ENCODE measurements at places on chromosomes 11 and 22.
A peak's percentile ranks its signal among the peaks of the same experiment; 100 is the strongest.

- DNase-seq = no peak
Observed at GRCh38 chr11:2555891-2556290, 111.1 kb downstream of the KCNQ1 start.

DNA sequence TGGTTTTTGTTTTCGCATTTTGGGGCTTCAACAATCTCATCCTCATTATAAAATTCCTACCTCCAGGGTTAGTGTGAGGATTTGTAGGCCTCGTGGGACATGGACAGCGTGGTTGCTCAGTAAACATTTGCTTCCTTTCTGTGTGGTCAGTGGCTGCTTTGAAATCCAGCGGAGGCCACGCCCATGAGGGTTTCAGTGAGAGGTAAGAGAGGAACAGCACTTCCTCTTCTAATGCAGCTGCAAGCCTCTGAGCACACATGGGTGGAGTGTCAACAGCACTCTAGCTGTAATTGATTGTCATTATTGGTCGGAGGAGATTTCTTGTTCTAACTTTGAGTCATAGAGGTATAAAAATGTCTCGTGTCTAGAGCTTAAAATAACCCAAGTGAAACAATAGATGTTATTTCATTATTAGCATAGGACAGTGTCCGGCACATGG lies 6.0 kb upstream of the ARHGAP42 start:
- peak; percentile 84 for DNase-seq

GRCh38 chr11:58914821-58915543 lies 24.3 kb upstream of the GLYATL1 start:
- DNase-seq = no peak

DNA sequence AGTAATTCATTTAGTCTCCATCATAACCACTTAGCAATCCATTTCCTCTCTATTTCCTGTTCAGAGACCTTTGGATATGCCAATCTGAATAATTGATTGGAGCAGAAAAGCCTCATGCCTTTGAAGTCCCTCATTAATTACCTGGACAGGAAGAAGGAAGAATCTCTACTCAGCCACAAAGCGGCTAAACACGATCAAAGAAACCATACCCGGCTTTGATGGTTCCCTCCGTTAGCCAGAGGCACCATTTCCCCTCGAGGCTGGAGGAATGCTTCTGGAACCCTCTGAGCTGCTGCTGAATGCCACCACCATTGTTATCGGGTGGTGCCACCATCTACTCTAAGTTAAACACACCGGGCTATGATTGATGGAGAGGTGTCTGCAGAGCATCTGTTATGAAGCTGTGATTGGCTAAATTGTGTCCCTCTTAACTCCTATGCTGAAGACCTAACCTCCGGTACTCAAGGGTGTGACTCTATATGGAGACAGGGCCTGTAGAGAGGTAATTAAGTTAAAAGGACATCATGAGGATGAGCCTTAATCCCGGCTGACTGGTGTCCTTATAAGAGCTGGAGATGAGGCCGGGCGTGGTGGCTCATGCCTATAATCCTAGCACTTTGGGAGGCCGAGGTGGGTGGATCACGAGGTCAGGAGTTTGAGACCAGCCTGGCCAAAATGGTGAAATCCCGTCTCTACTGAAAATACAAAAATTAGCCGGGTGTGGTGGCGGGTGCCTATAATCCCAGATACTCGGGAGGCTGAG lies 168.6 kb downstream of the CTTN start:
- DNase-seq = no peak

DNA sequence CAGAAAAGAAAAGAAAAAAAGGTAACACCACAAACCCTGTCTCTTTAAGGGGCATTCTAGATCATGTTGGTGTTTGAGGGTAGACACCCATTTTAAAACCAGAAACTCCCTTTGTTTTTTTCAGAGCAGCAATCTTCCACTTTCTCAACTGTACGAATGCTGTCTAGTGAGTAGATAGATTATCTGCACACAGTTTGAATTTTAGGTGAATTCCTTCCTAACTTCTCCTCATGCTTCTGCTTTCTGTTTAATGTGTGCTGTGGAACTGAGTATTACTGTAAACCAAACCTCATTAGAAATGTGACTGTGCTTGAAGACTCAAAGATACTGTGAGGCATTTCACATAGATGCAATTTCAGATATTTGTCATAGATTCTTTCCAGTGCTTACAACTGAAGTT lies 102.4 kb downstream of the PRMT3 start:
- no peak for DNase-seq

GRCh38 chr11:61091373-61092279 lies 10.7 kb upstream of the CD5 start:
- DNase-seq = peak; percentile 8
